ENCODE measurements at places on chromosomes 7 and 10.

- no peak for DNase-seq
Measured at GRCh38 chr7:127819975-127820731, 168.2 kb downstream of the SND1 start.

- DNase-seq: no peak
Measured at GRCh38 chr7:5997210-5997808, 11.5 kb downstream of the PMS2 start.

DNA sequence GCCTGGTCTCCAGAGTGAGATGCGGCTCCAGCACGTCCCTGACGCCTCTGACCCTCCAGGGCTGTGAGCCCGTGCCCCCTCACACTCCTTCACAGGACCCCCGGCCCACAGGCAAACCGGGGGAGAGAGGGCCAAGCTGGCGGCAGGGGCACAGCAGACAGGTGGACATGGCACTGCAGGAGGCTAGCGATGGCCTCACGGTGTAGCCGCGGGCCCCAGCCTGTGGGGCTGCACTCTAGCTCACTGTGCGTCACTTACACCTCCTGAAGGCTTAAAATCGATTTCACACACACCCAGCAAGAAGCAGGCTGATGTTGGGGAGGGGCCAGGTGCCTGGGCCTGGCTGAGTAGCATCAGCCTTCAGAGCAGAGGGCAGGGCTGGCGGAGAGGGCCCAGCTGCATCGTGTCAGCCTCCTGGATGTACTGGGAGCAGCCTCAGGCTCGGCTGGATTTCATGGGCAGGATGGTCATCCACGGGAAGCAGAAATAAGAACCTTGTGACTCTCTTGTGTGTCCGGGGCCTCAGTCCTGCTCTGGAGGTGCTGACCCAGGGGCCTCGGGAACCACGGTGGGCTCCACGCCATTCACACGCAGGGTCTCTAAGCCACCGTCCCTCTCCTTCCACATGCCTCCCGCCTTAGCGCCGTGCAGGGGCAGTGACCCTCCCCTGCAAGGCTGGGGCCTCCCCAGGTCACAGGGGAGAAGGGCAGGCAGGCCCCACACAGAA lies 19.4 kb upstream of the KNDC1 start:
- DNase-seq: no peak

GRCh38 chr10:9634466-9634865 lies 1383.2 kb upstream of the CELF2 start:
- DNase-seq: no peak

DNA sequence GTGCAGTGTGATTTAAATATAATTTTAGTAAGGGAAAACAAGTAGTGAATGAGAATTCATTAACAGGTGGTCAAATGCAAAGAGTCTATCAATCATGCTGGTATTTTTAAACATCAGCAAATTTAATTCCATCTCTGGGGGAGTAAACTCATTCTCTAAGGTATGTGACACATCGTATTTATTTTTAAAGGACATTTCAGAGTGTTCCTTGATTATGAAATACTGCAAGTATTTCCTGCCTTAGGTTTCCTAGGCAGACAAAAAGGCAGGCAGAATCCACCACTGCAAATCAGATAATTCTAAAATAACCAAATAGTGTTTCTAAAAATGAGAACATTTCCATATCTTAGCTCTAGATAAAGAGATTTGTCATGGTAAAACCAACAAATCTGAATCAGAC lies 193.8 kb downstream of the LRRTM3 start:
- DNase-seq: no peak

GRCh38 chr10:77862595-77862994 lies 64.0 kb downstream of the DLG5 start:
- no peak for DNase-seq

DNA sequence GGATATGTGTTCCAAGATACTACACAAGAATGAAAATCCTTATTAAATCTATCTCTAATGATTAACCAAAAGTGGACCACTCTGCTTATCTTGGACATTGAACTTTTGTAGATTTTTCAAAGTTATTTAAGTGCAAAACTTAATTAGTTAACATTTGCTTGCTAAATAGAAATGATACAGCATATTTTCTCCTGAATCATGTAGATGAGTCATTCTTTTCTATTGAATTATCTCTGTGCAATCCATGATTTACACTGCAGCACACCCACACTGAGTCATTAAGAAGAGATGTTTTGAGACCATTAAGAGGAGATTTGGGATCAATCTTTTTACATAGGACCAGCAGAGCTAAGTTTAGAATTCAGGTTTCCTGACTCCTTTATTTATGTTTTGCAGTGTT lies 6.6 kb upstream of the ABCC2 start:
- DNase-seq: no peak

DNA sequence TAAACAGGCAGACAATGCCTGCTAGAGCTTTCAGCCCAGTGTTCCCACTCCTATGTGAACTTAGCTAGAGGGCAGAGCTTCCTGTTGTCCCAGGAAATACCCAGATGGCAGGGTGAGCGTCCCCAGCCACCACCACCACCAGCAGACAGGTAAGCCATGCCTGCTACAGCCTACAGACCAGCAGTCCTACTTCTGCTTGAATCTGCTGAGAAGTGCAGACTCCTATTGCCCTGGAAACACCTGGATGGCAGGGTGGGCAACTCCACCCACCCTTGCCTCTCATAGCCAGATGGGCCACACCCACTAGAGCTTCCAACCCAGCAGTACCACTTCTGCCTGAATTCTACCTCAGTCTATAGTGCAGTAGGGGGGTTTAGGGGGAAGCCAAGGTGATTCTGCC lies 64.4 kb downstream of the FBXL13 start:
- no peak for DNase-seq

GRCh38 chr10:78361031-78361430 lies 327.4 kb downstream of the RPS24 start:
- DNase-seq: no peak

DNA sequence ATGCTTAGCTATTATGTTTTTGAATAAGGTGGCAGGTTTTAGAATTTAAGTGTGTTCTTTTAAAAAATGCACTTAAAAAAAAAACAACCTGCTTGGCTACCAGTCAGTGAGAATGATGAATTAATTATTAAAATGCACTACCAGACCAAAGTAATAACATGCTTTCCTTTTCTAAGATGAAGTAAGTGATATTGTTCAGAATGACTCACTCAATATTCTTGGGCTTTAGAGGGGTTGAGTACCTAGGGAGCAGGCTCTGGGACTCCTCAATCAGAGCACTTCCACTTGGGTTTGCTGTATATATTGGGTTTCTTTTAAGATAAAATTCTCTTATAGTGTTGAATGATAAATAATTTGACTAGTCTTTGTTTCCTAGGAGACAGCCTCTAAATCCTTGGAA lies 8.6 kb downstream of the STAM start:
- no peak for DNase-seq

DNA sequence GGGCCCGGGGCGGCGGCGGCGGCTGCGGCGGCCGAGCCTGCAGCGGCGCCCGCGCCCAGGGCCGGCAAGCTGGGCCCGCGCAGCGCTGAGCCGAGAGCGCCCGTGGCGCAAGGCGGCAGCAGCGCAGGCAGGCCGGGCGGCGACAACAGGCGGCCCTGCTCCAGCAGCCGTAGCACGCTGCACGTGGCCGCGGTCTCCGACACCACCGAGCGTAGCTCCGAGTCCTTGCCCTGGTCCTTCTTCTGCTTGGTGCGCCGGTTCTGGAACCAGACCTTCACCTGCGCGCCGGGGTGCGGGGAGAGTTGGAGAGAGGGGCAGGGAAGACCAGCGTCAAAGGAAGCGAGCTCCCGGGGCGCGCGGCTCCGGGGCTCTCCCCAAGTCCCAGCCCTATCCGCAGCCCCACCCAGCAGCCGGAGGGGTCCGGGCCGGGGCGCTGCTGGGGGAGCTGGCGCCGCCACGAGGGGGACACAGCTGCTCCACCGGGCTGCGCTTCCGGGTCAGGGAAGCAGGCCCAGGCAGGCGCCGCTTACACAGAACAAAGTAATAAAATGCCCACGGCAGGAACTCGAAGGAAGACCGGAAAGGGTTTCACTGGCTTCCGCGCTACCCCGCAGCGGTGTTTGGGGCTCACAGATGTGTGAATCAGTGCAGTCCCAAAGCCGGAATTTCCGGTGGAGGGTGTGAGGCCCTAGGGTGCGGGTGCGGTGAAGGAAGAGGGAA lies 3.6 kb downstream of the VAX1 start:
- no peak for DNase-seq

- DNase-seq: no peak
Measured at GRCh38 chr7:17130281-17131059, 168.0 kb upstream of the AHR start.

GRCh38 chr7:24727154-24728120 lies 29.8 kb downstream of the GSDME start:
- DNase-seq: no peak

- peak; percentile 68 for DNase-seq
Measured at GRCh38 chr7:1459920-1460820, 900 bp upstream of the MICALL2 start.

DNA sequence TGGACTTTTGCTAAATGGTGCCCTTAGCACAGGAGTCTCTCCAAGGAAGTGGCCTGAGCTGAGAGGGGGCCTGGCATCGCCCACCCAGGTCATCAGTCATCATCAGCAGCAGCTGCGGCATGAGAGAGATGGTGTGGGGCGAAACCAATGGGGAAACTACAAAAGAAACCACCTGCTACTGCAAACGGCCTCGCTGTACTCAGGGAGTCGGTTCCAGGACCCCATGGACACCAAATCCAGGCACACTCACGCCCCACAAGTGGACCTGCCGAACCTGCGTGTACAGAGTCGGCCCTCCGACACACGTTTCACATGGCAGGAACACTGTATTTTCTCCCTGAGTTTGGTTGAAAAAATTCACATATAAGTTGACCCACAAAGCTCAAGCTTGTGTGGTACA lies 37.8 kb downstream of the DIP2C start:
- no peak for DNase-seq

GRCh38 chr10:77180794-77181193 lies 456.8 kb downstream of the KCNMA1 start:
- no peak for DNase-seq

GRCh38 chr10:31947144-31947926 lies 18.7 kb upstream of the ARHGAP12 start:
- peak; percentile 85 for DNase-seq

GRCh38 chr10:1365540-1366321 lies 309.5 kb downstream of the WDR37 start:
- DNase-seq: no peak

DNA sequence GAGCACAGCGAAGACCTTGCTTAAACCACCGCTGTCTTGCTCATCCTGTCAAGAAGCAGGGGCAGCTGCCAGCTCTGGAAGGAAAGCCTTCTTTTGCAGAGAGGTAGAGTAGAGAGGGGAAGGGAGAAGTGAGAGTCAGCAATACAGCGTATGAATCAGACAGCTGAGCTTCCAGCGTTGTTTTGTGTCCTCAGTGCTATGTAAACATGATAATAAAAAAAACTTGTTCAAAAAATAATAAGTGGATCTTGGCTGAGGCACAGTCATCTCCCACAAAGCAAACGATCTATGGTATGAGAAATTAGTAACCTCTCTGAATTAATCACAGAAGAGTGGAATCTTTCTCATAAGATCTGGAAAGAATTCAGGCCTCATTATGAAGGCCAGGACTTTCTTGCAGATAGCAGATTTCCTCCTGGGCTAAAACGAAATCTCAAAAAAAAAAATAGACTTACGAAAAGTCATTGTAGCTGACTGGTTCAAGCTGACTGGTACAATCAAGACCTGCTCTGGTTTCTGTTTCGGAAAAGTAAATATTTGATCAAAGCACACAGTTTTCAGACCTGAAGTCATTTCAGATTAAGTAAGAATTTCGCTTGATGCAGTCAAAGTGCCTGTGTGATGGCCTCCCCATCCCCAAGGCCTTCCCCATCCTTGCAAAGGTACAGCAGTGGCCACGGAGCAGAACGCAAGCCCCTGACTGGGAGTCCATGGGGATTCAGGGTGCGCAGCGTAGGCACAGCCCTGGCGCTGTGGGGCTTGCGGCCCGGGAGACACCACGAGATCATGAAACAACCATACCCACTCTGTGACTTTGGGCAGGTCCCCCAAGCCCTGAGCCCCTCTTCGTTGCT lies 29.4 kb downstream of the CHST15 start:
- no peak for DNase-seq

- no peak for DNase-seq
Measured at GRCh38 chr7:89223900-89224395, 428.4 kb upstream of the TEX47 start.

DNA sequence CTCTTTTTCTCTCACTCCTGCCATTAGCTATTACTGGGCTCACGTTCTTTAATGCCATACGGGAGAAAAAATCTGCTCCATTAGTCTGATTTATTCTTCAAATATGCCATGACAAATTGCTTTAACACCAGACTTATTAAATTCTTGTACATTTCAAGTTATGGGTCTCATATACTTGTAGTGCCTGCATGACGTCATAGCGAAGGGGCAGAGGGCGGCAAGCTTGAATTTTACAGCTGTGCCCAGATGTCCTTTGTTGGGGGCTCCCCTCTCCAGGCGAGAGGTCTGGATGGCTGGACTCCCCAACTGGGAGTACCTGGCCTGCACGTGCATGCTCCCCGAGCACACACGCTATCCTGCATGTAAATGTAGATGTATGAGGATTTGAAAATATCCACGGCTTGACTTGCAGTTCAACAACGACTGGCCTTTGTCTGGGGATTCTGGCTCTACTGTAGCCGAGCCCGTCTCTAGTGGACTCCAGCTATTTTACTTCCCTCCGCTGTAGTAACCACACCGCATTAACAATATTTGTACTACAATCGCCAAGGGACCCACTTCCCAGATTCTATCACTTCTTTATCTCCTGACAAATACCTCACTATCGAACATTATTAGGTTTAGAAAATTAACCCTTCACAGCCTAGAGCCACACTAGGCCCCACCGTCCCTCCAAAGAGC lies 79.5 kb downstream of the EBF3 start:
- DNase-seq: no peak

DNA sequence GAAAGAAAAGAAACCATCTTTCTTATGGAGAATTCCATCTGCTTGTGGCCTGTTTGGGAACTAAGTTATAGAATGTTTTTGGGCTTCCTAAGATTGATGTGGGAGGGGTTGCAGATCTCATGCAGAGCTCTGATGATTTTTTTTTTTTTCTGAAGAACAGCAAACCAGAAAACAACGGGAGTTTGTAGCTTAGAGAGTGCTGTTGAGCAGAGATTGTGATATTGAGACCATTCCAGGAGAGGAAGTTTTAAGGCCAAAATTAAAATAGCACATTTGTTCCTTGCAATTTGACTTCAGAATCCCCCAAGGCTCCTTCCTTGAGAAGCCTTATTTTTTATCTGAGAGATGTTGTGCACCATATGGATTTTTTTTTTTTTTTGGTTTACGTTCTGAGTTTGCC lies 159.5 kb upstream of the NRP1 start:
- no peak for DNase-seq

- DNase-seq: no peak
Measured at GRCh38 chr7:28755255-28755654, 202.9 kb downstream of the TRIL start.

- no peak for DNase-seq
Measured at GRCh38 chr10:49090696-49091380, 24.5 kb downstream of the VSTM4 start.

DNA sequence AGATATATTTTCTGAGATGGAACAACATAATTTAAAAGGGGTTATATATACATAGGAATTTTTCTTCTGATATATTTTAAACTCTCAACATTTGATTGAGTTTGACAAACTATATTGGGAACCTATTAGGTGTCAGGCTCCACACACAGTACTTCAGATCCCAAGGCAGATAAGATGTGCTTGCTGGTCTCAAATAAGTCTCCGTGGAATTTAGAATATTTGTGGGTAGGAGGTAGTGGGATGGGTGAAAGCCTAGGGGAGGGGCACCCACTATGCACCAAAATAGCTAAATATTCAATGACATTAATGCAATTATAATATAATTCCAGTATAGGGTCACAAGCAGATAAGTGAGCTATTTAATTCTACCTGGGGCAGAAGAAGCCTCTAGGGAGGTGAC lies 81.5 kb downstream of the ARL4A start:
- no peak for DNase-seq
